ENCODE measurements at places on chromosomes 1 and 21.

- DNase-seq = no peak
Observed at GRCh38 chr1:210800756-210801155, 333.2 kb downstream of the KCNH1 start.

DNA sequence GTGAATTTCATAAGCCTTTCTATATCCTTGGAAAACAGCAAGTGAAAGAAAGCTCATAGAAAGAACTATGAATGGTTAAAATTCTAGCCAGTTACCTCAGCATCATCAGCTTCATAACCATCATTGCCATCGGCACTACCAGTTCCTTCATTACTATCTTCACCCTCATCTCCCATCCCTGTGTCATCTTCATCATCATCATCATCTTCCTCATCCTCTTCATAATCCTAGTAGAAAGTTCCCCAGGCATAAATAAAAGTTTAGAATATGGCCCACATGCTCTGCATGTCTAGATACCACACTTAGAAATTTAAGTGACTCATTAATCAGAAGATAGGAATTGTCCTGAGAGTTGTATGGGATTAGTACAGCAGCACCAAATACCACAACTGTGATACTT lies 49.0 kb downstream of the TPR start:
- no peak for DNase-seq

DNA sequence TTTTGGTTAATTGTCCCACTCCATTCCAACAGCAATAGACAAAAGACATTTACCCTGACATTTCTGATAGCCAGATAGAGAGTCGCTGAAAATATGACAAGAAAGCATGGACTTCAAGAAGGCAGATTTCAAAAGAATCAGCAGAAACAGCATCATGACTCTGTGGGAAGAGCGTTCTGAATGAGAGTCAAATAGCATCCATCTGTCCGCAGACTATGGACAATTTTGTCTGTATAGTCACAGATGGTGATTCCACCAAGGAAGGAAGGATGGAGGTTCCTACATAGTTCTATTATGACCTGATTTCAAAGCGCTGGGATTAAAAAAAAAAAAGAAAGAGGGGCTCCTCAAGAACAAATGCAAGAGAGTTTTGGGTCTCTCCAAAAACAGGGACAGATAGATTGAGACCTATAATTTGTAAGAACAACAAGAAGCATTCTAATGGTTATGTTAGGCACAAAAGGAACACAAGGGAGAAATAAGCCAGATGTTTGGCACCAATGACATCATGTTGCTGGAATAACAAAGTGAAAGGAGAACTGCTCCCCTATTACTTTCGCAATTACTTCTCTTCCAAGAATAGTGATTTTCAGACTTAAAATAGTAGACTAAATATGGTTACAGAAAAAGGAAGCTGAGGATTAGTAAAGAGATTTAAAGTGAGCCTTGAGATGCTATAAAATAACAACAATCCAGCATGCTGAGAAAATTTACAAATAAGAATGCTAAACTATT lies 28.5 kb downstream of the NIBAN1 start:
- no peak for DNase-seq

DNA sequence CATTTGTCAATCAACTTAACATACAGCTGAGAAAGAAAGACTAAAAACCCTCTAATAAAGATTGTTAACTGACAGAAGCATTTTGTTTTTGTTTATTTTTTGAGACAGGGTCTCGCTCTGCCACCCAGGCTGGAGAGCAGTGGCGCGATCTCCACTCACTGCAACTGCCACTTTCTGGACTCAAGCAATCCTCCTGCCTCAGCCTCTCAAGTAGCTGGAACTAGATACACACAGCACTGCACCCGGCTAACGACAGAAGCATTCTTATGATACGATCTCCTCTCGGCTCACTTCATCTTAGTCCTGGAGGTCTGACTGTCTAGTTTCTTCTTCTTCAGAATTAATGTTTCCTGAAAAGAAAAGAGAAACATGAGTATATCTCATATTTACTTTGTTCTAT lies 23.5 kb downstream of the RSPH1 start:
- DNase-seq = no peak

DNA sequence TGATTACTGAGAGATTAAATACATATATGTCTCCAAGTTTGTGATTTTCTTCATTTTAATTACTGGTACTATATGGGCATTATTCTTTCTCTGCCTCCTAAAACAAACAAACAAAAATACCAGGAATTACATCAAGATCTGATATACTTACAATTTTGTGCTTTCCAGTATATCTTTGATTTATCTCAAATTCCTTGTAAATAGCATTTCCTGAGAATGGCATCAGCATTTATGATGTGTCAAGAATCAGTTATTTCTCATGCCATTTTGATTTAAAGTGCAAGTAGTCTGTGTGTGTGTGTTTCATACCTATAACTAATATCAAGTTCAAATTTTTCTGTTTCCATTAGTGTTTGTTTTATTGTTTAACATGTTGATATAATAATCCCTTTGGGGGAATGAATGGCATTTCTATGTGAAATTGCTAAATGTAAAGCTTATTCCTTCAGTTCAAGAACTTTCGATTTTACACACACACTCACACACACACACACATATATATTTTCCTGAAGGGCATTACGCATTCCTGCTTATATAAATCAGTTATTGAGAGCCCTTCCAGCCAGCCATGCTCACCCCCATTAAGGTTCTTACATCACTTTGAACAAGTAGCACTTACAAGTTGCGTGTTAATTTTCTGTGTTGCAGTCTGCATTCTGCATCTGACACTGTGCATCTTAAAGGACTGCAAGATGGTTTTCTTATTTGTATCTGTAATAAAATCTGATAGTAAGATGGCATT lies 102.7 kb downstream of the NEK7 start:
- DNase-seq = no peak

GRCh38 chr1:156062189-156062588 lies 1.2 kb downstream of the RAB25 start:
- DNase-seq = no peak

GRCh38 chr1:208291923-208292711 lies 47.9 kb upstream of the PLXNA2 start:
- DNase-seq = no peak

- no peak for DNase-seq
Observed at GRCh38 chr21:40733024-40733397, 113.9 kb downstream of the DSCAM start.

GRCh38 chr1:33367485-33368405 lies 46.8 kb upstream of the A3GALT2 start:
- peak; percentile 92 for DNase-seq

GRCh38 chr1:184425449-184426277 lies 38.8 kb downstream of the C1orf21 start:
- DNase-seq = no peak

GRCh38 chr1:11145741-11146140 lies 43.4 kb upstream of the ANGPTL7 start:
- no peak for DNase-seq

- DNase-seq = no peak
Observed at GRCh38 chr1:206932177-206932576, 10.4 kb upstream of the FCMR start.

DNA sequence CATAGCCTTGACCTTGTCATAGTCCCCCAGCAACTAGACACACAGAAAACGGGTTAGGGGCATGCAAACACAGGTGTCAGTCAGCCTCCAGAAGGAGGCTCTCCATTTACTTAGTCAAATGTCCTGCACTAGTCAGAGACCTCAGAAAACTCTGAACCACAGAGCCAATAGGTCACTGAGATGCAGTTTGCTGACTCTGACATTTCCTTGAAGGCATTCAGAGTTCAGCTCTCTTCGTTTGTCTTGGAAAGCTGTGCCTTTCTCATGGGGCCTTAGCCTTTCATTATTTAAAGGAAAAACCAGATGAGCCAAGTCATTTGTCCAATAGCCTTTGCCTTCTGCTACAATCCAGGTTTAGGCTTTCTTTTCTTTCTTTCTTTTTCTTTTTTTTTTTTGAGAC lies 3.5 kb downstream of the OLFML2B start:
- no peak for DNase-seq

DNA sequence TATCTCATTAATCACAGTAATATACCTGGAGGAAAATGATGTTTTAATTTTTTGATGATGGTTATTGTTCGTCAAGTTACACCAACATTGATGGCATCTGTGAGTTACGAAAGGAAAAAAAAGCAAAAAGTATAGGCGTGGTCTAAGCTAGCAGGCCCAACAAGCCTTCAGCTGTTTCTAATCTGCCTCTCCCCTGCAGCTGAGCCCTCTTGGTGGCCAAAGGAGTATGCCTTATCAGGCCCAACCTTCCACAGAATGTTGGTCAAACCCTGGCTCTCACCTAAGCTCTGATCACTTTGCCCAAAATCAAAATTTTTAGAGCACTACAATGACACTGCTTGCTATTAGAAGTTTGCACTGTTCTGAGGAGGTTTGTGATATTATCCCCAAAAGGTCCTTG lies 4.9 kb downstream of the C1orf105 start:
- no peak for DNase-seq

DNA sequence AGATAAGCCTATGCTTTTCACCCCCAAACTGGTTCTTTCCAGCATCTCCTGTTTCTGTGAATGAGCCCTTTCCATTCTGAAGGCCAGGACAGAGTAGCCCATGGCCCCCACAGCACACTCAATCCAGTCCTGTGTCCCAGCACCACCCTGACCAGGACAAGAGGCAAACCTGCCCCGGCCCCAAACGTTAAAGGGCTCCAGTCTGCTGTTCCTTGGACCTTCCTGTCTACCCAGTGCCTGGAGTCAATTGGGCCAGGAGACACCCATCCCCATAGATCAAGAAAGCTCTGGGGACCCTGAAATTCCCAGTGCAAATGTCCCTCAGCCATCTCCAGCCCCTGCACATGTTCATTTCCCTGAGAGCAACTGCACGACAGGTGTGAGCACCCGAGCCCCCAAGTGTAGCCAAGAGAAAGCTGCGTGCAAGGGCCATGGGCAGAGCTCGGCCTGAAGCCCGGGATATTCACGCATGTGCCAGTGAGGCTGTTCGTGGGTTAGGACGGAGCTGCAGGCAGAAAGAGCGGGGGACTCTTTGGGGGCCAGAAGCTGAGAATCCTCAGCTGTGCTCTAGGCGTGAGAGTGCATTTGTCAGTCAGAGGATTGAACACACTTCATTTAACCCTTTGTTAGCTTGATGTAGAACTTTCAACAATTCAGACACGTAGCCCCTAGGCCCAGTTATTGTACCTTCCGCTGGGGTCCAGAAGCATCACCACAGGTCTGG lies 4.2 kb upstream of the RIPK4 start:
- peak; percentile 50 for DNase-seq

GRCh38 chr1:220556641-220557040 lies 28.7 kb downstream of the MARK1 start:
- no peak for DNase-seq

DNA sequence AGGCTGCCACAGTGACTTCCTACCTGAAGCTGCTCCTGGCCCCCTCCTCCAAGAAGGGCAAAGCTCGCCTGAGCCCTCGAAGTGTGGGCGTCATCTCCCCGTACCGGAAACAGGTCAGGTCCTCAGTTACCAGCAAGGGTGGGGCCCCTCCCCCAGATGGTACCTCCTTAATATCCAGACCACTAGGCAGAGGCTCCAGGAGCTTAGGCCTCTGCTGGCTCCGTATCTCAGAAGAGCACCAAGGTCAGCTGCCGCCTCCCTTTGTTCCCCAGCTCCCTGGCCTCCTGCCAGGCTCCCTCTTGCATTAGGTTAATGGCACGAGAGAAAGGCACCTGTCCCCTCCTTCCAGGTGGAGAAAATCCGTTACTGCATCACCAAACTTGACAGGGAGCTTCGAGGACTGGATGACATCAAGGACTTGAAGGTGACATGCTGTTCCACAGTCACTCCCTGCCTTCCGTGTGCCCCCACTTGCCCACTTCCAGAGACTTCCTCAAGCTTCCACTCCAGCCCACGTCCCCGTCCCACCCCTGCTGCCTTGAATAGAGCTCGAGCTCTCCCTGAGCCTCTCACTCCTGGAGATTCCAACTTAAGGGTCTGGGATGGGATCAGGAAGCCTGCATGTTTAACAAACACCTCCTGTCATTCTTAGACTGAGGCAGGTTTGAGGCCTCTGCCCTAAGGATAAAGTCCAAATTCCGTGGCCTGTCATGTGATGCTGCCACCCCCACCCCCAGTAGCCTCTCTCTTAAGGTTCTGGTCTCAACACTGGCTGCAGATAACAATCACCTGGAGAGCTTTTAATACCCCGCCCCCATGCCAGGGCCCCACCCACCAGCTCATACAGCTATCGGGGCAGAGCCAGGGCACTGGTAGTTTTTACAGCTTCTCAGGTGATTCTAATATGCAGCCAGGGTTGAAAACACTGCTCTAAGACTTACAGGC lies 8.3 kb downstream of the RHOC start:
- peak; percentile 46 for DNase-seq

DNA sequence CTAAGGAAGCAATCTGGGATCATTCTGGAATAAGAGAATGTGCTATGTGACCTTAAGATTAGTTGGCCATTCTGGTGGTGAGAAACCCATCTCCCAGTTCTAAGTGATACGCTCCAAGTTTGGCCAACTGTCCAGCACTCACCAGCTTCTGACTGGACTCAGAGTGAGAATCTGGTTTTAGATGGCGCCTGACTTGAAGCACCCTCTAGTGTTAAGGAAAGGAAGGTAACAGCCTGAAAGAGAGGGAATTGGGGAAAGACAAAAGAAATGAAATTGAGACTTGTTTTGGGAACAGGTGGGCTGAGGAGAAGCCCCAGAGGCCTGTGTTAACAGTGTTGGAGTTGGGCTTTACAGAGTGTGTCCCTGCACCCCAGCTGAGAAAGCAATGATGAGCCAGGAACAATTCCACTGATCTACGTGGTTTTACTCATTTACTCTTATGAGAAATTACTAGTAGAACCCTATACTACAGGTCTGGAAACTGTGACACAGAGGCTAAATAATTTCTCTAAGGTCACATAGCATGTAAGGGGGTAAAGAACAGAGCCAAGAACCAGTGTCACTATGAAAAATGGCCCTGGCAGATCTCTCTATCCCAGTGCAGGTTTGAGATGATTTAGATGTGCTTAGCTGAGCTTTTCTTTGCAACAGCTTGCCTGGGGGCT lies 9.3 kb upstream of the FCAMR start:
- DNase-seq = peak; percentile 59

- no peak for DNase-seq
Observed at GRCh38 chr21:46018615-46019014, 37.0 kb downstream of the COL6A1 start.

- DNase-seq = no peak
Observed at GRCh38 chr1:155300024-155300423, 1.2 kb downstream of the PKLR start.

GRCh38 chr1:217462159-217462558 lies 168.7 kb downstream of the GPATCH2 start:
- DNase-seq = no peak

GRCh38 chr1:117632269-117633067 lies 26.6 kb downstream of the TENT5C start:
- DNase-seq = no peak

- no peak for DNase-seq
Observed at GRCh38 chr1:66394603-66395002, 139.3 kb upstream of the SGIP1 start.

DNA sequence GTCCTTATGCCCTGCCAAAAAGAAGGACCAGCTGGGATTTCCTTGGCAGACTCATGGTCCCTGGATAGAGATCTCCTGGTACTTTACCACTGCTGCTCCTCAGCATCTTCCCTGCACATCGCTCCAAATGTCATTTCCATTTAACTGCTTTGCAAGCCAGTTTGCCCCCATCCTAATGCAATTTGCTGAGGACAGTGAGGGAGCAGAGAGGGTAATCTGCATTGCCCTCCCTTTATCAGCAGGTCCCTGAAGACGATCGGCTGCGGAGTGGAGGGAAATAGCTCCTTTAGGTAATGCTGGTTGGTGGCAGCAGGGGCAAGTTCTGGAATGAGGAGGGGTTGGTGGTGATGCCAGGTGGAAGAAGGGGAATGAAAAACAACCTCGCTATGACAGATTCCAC lies 2.7 kb downstream of the PLXNA2 start:
- DNase-seq = peak; percentile 74

- no peak for DNase-seq
Observed at GRCh38 chr1:94792473-94793295, 27.5 kb upstream of the SLC44A3 start.

GRCh38 chr1:90717665-90718410 lies 736 bp upstream of the BARHL2 start:
- peak; percentile 95 for DNase-seq

All from NCI-H82 (cell line).